Inflammatory macrophage treated with lipopolysaccharide for 4 hours (primary cell): ENCODE measurements at places on chromosomes 12 and 14.

GRCh38 chr14:55593698-55594097, 13.7 kb downstream of the KTN1 start:
- DNase-seq: no peak

- DNase-seq: no peak
Observed at GRCh38 chr14:106737021-106737420, 1210.6 kb downstream of the TMEM121 start.

DNA sequence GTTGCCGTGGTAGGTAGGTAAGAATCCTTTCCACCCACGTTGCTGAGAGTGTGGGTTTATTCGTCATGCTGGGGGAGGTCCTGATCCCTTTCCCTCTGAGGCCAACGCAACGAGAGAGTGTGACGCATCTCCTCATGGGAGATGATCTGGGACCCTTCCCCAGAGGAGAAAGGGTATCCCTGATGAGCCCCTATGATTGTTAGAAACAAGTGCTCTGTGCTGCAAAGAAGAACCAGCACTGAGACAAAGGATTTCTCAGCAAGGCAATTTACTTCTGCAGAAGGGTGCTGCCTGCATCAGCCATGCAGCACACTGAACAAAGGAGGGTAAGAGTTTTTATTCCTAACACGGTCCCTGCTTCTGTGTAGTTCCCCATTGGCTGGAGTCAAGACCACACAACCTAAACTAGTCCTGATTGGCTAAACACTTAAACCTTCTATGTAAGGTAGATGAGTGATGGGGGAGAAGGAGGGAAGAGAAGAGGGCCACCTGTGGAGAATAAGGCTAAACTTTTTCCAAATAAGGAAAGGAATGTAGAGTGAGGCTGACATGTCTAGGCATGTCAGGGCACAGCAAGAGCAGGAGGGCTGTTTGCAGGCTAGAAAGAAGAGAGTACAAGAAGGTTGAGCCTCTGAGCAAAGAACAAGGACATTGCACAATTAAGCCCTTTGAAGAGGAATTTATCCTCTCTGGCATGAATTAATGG, 21.3 kb downstream of the CLEC2A start:
- no peak for DNase-seq

- DNase-seq: no peak
Observed at GRCh38 chr14:64865109-64865508, 14.6 kb downstream of the SPTB start.

- no peak for DNase-seq
Observed at GRCh38 chr12:92139634-92140150, 6.0 kb downstream of the BTG1 start.

- DNase-seq: no peak
Observed at GRCh38 chr14:90696720-90697119, 119.5 kb downstream of the TTC7B start.

- peak; percentile 77 for DNase-seq
Observed at GRCh38 chr12:9750276-9751203, 10.2 kb downstream of the CD69 start.

GRCh38 chr12:106715582-106715981, 58.9 kb upstream of the RIC8B start:
- no peak for DNase-seq

- no peak for DNase-seq
Observed at GRCh38 chr12:108670066-108670631, 36.5 kb upstream of the SELPLG start.

DNA sequence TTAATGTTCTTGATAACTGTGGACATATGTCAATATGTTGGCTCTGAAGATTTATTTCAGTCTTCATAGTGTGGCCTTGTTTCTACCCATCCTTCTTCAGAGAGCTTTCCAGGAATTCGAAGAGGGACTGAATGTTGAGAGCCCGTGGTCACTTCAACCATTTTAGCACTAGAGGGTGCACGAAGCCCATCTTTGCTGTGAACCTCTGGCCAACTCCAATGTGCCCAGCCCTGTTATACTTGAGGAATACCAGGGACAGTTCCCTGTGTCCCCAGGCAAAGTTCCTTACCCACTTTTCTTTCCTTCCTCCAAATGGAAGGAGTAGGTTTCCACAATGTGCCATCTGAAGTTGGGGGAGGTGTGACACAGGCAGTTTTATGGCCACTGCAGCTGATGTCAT, 603.5 kb downstream of the RPL10L start:
- no peak for DNase-seq

DNA sequence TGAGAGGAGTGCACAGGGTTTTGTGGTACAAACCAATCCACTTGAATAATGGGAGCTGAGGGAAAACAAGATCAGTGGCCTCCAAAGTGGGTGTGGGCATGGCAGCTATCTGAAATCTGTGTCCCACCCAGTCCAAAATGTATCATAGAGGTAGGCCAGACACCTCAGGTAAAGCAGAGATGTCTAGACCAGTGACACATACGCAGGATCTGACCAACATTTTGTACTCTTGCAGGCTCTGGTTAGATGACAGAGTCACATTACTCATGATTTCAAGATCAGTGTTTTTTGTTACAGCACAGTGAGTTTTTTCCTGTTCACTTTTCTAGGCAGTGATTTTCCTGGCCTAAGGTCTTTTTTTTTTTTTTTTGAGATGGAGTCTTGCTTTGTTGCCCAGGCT, 211.8 kb downstream of the PCNX1 start:
- peak; percentile 14 for DNase-seq

- DNase-seq: no peak
Observed at GRCh38 chr14:31692376-31692781, 131.2 kb downstream of the NUBPL start.

DNA sequence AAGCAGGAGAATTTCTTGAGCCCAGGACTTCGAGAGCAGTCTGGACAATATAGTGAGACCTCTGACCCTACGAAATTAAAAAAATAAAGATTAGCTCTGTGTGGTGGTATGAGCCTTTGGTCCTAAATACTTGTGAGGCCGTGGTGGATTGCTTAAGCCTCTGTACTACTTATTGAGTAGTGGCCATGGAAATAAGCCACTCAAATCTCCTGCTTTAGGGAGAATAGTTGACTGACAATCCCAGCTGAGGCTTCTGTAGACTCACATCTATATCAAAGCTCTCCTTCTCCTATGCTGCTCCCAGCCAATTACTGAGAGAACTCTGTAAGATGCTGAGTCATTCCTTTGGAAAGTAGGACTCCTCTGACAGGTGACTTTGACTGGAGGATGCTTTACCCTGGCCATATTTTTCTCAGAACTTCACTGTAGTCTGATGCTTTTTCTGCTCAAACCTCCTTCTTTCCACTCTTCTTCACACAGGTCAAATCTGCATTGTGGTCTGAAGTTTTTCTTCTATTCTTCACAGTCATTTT, 420.2 kb downstream of the SLC6A15 start:
- DNase-seq: no peak

DNA sequence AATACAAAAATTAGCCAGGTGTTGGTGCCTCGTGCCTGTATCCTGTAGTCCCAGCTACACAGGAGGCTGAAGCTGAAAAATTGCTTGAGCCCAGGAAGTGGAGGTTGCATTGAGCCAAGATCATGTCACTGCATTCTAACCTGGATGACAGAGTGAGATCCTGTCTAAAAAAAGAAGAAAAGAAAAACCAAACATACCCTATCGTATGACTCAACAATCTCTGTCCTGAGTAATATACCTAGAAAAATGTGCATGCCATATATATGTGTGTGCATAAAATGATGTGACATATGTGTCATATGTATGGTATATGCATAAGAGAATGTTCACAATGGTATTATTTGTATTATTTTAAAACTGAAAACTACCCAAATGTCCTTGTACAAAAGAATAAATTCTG, 261.5 kb upstream of the CLEC14A start:
- DNase-seq: no peak

DNA sequence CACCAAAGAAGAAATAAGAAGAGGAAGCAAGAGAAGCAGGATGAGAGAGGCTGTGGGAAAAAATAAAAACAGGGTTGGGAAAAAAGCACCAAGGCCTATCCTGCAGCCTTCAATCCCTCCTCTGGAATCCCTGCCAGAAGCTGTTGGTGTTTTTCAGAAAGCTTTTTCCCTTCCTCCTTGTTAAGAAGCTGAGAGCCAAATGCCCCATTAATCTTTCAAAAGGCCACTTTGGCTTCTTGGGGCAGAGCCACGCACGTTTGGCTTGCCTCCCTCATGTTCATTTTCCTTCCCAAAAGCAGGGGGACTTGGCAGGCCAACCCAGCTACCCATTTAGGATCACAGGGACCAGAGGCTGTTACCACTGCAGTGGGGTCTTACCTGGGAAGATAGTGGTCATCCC, 365.3 kb downstream of the NUAK1 start:
- no peak for DNase-seq

DNA sequence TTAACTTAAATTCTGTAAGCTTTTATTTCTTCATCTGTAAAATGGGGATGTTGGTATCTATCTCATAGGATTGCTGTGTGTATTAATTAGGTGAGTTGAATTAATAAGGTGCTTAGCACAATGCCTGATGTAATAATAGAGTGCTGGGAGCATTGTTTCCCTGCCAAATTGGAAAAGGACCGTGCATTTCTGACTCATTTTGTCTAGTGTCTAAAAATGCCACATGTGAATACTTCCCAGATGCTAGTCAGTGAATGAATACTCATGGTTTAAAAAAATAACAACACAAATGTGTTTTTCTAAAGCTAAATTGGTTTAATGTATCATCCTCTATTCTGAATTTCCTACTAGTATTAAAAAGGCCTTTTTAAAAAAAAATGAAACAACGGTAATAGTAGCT, 45.4 kb upstream of the NEDD1 start:
- DNase-seq: no peak

DNA sequence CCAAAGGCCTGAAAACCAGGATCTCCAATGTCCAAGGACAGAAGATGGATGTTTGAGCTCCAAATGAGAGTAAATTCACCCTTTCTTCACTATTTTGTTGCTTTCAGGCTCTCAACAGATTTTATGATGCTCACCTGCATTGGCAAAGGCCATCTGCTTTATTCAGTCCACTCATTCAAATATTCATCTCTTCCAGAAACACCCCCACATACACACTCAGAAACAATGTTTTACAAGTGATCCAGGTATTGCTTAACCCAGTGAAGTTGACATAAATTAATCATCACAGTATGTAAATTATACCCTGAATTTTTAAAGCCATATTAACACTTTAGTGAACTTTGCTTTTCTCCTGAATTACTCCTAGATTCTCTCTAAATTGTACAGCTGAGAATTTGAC, 63.3 kb downstream of the DUSP6 start:
- no peak for DNase-seq

DNA sequence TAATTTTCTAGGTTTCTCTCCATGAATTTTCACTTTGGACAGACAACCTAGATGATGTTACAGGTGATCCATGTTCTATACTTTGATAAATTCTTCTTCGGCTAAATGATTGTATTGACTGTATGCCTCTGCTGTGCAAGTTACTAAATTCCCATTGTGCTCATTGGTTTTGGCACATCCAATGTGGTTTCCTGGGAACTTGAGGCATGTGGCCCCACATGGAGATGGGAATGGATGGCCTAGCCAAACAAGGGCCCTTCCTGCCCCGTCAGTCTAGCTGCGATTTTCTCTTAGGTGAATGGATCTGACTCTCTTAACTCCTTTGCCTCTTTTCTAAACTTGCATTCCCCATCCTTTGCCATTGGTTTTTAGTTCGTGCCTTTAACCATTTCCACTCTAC, 186.2 kb downstream of the PELI2 start:
- DNase-seq: no peak

DNA sequence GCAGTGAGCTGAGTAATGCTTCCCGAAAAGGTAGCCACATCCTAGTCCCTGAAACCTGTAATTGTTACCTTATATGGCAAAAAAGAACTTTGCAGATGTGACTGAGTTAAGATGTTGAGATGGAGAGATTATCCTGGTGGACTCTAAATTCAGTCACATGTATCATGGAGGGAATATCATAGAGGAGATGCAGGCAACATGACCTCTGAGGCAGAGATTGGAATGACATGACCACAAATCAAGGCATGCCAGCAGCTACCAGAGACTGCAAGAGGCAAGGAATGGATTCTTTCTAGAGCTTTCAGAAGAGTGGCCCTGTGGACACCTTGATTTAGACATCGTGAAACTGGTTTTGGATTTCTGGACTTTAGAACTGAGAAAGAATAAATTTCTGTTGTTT, 18.5 kb downstream of the SLC38A6 start:
- no peak for DNase-seq

DNA sequence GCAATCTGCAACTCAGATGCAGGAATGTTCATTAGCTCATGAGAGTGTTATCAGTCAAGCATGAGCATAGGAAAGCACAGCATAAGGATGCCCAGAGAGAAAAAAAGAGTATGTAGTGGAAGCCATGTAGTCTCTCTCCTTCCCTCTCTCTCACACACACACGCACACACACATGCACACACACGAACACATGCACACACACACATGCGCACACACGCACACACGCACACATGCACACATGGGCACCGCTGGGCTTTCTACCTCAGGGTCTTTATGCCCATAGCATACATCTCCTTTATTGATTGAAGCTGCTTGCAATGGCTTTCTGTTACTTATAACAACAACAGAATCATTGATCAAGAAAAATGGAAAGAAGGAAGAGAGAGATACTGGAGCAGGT, 240.9 kb downstream of the ETNK1 start:
- DNase-seq: no peak

DNA sequence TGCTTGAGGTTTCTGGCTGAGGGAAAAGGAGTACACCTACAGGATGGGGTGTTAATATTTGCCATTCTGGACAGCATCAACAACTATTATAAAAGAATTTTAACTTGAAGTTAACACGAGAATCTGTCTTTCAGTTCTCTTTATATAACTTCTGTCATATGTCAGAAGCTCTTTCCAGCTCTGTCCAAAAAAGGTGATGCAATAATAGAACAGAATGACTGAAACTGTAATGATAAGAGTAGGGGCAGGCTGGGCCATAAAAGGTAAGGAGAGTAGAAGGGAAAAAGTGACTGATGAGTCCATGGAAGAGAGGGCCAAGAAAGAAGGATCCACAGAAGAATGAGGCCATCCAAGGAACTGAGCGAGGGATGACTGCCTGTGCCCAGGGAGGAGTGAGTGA, 966.7 kb upstream of the FBXO33 start:
- DNase-seq: no peak

- peak; percentile 97 for DNase-seq
Observed at GRCh38 chr14:50037852-50038251, 78.5 kb downstream of the VCPKMT start.

- peak; percentile 81 for DNase-seq
Observed at GRCh38 chr14:103562429-103563225, at the start of the genes BAG5 and COA8. TSS of gene BAG5 (minus strand) at chr14:103562657. CDS start at chr14:103561164, 1,493 bp downstream. TSS of gene COA8 (plus strand) at chr14:103562960. CDS start at chr14:103563002, 42 bp downstream.

DNA sequence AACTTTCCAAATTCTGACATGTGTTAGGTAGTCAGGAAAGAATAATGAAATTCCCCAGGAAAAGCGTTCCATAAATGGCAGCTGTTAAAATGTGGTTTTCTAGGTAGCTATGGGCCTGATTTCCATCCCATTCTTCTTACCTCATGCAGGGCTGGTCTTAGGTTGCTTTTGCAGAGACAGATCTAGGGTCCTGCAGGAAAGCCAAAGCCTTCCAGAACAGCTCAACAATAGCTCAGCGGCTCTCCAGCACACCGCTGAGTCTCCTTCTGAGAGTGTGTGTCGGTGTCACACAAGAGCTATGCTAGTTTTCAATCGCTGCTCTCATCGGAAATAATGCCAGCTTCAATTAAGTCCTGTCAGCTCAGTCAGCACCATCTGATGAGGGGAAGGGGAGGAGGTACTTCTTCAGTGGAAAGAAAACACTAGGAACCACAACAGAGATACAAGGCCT, 106.7 kb downstream of the TMEM30B start:
- DNase-seq: no peak
